ENCODE measurements at places on chromosomes 12 and 14.

GRCh38 chr12:1443421-1444141 is 150.8 kb downstream of the FBXL14 start:
- no peak for DNase-seq

- DNase-seq = no peak
Observed at GRCh38 chr12:68853396-68854077, 45.6 kb downstream of the MDM2 start.

DNA sequence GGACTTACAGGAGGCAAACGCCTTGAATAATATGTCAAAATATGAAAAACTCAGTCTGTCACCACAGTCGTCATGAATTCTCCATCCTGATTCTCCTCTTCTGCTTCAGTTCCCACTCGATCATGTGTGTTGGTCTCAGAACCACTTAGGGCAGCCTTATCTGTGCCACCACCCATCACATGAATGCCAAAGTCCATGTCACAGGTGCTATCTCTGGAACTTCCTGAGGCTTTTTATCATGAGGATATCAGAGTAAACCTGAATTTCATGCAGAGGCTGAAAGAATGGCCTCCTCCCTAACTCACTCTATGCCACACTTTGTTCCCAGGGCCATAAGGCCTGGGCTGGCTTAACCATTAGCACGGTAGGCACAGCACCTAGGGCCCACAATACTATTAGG is 28.8 kb upstream of the MAP3K9 start:
- no peak for DNase-seq

GRCh38 chr12:127272864-127273263 is 994.1 kb upstream of the TMEM132C start:
- DNase-seq = no peak

DNA sequence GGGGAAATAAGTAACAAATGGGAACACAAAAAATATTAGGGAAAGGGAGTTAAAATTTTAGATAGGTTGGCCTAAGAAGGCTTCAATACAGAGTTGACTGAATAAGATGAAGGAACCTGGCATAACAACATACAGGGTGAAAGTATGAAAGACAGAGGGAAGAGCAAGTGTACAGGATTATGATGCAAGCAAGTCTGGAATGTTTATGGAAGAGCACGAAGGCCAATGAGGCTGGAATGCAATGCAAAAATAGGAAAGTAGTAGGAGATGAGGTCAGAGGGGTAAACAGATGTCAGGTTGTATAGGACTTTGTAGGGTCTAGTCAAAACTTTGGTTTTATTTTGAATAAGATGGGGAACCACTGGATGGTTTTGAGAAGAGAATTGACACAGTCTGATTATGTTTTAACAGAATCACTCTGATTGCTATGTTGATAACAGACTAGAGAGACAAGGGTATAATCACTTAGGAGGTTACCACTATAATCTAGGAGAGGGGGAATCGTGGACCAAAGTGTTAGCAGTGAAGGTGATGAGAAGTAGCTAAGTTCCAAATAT is 96.8 kb downstream of the OSBPL8 start:
- no peak for DNase-seq

- DNase-seq = no peak
Observed at GRCh38 chr12:21710958-21711775, 53.5 kb upstream of the LDHB start.

- DNase-seq = no peak
Observed at GRCh38 chr14:71488703-71489191, 443.5 kb upstream of the RGS6 start.

- DNase-seq = no peak
Observed at GRCh38 chr12:2168808-2169207, 116.0 kb downstream of the CACNA1C start.

DNA sequence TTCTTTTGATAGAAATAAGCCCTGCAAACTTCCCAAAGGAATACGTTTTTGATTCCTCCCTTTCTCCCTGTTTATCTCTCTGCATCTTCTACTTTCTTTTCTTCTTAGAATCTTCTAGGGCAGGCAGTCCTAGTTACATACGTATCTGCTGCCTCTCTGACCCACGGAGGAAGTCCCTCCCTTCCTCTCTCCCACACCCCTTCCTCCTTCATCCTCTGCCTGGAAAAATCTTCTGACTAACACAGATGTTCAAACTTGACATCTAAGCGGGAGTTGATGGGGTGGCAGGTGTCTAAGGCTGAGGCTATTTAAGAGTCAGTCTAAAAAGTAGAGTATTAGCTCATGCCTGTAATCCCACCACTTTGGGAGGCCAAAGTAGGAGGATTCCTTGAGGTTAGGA is 88.6 kb downstream of the MAP1LC3B2 start:
- no peak for DNase-seq

DNA sequence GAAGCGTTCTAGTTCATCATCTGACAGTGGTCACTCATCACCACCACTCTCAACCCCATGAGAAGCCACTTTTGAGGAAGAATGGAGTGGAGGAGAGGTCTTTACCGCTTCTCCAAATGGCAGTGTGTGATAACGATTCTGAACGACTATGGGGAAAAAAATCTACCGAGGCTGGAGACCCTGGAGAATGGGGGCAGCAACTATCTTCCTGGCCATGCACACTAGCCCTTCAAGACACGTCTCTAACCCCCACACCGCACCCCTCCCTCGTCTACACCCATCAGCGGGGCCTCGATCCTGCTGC is 365 bp downstream of the ING4 start:
- no peak for DNase-seq

GRCh38 chr12:31245822-31246469 is 80.0 kb downstream of the SINHCAF start:
- DNase-seq = no peak

GRCh38 chr12:9883175-9883574 is 1.9 kb downstream of the KLRF2 start:
- no peak for DNase-seq

DNA sequence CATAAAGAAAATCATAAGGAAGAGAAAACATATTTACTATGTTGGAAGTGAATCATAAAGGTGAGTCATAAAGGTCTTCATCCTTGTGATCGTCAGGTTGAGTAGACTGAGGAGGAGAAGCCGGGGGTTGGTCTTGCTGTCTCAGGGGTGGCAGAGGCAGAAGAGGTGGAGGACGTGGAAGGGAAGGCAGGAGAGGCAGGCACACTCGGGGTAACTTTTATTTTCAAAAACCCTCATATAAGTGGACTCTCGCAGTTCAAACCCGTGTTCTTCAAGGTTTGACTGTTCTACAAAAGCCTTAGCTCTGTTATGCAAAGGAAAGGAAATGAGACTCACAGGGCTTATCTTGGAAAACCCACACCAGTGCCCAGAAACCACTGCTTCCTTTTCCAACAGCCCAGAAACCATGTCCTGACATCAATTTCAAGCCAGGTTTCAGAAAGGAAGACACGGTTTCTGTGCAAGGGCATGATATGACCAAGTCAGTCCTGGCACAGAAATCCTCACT is 14.0 kb downstream of the SMCO2 start:
- DNase-seq = peak; percentile 27

DNA sequence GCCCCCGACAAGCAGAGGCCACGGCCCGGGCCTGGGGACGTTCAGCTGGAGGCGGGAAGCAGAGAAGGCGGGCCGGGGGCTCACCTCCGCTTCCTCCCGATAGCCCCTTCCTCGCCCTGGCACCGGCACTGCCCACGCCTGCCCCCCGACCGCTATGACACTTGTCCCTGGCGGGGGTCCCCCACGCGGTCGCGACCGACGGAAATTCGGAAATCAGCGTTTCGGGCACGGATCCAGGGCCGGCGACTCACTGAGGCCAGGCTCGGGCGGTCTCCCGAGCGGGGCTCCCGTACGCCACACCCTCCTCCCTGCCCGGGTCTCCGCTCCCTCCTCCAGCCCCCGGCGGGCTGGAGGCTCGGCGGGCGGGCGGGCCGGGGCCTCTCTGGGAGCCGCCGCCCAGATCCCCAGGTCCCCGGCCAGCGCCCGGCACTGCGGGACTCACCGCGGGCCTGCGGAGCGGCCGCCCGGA is 581 bp downstream of the PITPNM2 start:
- peak; percentile 31 for DNase-seq

GRCh38 chr14:68160779-68161546 is 341.4 kb downstream of the RAD51B start:
- DNase-seq = no peak

DNA sequence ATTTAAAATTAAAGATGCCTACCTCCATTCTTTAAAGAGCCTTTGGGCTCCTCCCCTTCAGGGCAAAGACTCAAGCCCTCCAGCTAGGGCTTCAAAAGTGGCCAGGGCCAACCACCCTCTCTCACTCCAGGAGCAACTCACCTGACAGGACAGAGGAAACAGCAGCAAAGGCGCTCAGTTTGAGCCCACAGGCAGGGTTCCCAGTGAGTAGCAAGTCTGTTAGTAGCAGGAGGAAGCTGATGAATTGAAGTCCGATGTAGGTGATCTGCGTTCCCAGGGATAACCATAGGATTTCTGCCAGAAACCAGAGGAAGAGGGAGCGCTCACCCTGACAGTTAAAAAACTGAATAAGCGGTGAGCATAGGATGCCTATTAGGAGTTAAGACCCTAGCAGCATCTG is 15.7 kb downstream of the GSG1 start:
- no peak for DNase-seq

GRCh38 chr14:36818246-36818645 is 156.6 kb downstream of the PAX9 start:
- DNase-seq = no peak

DNA sequence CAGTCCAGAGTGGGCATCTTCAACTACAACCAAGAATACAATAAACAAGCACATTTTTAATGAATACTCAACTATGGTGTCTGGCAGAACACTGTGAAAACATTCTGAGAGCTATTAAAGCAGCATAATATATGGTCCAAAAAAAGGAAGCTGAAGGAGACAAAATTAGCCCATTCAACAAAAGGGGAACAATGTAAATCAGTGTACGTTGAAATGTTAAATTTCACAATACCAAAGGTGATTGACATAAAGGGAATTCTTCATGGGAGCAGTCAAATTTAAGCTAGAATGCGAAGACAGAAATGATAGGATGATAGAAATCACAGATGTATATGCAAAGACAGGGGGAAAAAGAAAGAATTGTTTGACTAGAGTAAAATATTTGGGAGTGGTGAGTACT is 41.3 kb upstream of the SYCP3 start:
- DNase-seq = no peak

DNA sequence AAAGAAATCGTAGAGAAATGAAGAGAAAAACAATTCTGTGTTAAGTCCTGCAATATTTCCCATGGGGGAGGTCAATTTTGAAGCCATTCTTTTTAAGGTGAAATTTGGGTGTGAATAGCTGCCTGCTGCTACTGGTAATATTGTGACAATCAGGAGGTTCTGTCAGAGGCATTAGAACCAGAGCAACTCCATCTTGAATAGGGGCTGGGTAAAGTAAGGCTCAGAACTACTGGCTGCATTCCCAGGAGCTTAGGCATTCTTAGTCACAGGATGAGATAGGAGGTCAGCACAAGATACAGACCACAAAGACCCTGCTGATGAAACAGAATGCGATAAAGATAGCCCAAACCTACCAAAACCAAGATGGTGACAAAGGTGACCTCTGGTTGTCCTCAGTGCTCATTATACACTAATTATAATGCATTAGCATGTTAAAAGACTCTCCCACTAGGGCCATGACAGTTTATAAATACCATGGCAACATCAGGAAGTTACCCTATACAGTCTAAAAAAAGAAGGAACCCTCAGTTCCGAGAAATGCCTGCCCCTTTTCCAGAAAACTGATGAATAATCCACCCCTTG is 24.8 kb upstream of the MTHFD1 start:
- DNase-seq = no peak

DNA sequence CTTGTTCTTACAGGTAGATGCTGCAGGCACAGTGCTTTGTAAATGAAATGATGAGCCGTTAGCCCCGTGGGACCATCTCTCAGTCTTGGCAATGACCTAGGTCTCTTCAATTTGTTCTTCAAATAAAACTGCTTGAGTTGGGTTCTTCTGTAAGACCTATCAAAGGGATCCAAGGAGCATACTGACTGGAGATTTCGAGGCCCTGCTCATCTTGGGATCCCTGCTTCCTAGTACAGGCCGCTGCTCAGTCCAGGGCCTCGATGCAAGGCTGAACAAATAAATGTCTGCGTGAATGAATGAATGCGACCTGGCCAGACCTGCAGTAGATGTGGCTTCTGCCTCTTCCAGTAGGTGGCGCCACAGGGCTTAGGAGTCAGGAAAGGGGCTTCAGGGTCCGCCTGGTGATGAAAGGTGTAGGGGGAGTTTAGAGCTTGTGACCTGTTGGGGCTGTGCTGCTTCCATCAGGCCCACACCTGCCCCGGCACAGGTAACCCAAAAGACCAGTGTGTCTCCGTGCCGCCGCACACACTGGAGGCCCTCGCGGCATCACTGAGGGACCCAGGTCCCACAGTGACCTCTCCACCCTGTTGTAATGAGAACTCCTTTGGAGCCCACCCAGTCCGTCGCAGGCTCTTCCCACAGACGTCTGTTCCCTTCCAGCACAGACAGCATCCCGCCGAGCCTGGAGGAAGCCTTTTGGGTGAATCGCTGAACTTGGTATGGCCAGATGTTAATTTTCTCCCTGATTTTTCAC is 4.4 kb downstream of the CACNA1C start:
- DNase-seq = peak; percentile 38

DNA sequence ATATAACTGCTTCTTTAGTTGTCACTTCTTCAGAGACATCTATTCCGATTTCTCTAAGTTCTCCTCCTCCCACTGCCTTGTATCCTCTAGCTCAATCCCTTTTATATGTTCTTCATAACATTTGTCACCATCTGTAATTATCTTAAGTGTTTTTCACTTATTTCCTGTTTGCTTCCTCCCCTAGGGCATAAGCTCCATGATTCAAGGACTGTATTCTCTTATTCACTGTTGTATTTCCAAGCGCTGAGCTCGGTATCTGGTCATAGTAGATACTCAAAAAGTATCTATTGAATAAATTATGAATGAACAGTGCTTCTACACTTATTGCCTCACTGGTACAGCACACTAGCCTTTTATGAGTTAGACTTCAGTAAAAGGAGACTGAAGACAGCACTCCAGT is 109.0 kb upstream of the TMPO start:
- no peak for DNase-seq

DNA sequence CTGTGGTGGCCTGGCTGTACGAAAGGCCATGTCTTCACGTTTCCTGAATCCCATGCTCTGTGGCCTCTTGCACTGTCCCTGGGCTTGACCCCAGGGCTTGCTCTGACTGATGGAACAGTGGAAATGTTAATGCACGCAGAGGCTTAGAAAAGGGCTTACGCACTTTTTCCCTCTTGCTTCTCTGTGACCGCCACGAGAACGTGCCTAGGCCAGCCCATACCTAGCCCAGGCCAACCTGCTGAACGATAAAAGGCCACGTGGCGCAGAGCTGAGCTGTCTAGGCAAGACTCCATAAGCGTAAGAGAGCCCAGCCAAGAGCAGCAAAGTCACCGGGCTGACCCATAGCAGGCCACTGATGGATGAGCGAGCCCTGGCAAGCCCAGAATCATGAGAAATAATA is 18.3 kb downstream of the TTC7B start:
- DNase-seq = no peak

DNA sequence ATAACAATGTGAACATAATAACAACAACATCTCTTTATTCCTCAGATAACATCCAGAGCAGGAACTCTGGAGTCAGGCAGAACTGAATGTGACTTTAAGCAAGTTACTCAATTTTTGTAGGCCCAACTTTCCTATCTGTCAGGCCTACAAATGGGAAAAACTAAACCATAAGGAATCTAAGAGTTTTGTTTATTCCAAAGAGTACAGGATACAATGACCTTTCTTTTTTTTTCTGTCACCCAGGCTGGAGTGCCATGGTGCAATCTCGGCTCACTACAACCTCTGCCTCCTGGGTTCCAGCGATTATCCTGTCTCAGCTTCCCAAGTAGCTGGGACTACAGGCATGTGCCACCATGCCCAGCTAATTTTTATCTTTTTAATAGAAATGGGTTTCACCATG is 9.4 kb downstream of the LPCAT3 start:
- DNase-seq = no peak

GRCh38 chr12:53071591-53072551 is 7.3 kb downstream of the SPRYD3 start:
- DNase-seq = no peak
